Stimulated activated CD4-positive, alpha-beta T cell treated with anti-CD3 and anti-CD28 coated beads, Interleukin-1b, Interleukin-23, amount 100 ng/mL, for 24 hours (primary cell): ENCODE measurements at places on chromosomes 12 and 14.

DNA sequence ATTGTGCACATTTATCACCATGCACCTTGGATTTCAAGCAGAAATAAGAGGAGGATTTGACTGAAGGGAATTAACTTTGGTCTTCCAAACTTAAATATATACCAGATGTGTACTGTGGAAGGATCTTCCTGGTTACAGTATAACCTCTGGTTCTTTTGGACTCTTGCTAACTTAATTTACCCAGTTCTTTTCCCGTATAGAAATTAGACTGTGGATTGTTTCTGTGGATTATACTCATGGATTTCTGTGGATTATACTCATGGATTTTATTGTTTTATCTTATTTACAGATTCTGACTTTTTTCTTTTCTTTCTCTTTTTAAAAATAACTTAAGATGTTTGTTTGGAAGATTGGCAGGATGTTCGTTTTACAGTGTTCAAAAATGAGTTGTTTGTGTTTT lies 215.3 kb downstream of the RAD51B start:
- DNase-seq = no peak

DNA sequence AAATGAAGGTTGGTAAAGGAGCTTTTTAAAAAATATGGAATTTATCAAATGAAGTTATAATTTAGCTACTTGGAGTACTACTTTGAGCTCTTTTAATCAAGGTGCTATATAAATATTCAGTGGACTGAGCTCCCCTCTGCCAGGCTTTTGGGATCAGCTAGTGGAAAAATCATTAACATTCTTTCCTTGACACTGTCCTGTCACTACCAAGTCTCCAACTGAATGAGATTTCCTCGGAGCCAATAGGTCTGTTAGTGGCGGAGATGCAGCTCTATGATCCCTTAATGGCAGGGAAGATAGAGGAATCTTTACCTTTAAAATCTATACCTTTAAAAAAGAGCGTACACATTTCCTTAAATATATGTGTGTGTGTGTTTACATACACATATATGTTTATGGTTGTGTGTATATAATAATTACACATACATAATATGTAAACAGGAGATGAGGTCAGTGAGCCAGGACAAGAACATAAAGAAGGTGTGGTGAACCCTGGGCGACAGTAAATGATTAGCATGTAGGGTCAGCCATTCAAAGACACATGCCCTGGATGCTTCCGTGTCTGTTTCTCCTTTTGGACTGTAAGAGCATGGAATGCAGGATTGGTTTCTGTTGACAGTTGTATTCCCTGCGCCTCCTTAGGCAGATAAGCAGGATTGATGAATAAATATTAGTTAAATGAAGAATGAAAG lies 47.7 kb upstream of the ATP2A2 start:
- DNase-seq = no peak

DNA sequence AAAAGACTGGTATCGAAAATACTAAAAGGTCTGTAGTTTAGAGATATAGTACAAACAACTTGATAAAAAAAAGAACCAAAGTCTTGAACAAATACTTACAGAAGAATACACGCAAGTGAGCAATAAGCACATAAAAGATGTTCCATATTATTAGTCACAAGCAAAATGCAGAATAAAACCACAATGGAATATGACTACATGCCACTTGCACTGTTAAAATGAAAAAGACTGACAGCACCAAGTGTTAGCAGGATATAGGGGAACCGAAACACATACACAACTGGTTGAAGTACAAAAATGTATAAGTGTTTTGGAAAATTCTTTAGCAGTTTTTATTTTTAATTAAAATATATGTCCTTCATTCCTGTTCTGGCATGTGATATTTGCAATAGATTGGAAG lies 3.6 kb downstream of the CLEC2A start:
- no peak for DNase-seq

DNA sequence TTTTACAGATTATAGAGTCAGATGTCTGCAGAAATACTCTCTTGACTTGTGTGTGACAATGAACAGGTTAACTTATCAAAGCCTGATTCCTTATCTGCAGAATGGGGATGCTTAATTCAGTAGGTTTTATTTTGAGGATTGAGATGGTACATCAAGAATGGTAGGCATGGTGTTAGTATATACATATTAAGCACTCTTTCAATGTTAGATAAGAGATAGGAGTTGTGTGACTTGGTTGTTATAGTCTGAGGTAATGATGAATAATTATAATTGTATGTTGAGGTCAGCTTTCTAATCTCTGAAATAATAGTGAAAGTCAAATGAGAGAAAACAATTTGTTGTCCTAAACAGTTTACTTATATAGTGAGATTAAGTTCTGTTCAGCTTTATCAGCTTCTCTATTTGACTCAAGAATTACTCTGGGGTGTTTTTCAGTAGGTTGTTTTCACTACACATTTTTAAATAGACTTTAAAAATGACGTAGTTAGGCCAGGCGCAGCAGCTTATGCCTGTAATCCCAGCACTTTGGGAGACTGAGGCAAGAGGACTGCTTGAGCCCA lies 11.9 kb downstream of the PALS1 start:
- DNase-seq = no peak

DNA sequence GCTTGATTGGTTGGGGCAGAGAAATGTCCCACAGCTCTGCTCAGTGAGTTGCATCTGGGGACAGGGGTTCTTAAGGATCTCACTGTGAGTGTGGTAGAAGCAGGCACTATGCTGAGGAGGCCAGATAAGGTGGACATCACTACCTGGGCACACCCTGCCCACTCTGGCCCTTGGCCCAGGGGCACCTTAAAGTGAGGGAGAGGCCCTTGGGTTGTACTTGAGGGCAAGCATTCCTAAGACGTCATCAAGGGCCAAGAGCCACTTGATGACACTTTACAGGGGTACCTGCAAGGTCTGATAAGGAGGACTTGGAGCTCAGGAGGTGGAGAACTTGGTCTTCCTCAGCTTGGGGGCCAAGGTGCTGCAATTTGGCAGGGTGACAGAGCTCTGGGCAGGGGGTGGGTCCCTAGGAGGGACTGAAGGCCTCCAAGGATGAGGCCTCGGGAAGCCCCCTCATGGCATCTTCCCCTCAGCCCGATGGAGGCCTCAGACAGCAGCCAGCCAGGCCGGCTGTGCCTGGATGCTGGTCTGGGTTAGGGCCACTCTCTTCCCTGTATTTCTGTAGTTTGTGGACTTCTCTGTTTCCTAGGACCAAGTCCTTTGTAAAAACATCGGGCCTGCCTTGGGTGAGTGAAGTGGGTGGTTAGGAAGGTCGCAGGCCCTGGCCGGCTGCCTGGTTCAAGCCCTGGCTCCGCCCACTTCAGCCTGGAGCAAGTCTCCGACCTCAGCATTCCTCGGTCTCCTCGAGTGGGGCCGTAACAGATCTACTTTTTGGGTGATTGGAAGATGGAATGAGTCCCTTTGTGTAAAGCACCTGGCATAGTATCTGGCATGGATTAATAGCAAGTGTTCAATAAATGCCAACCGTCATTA lies 24.8 kb downstream of the GPR68 start:
- DNase-seq = no peak

- peak; percentile 63 for DNase-seq
Measured at GRCh38 chr14:69685218-69685616, 73.8 kb downstream of the SUSD6 start.

DNA sequence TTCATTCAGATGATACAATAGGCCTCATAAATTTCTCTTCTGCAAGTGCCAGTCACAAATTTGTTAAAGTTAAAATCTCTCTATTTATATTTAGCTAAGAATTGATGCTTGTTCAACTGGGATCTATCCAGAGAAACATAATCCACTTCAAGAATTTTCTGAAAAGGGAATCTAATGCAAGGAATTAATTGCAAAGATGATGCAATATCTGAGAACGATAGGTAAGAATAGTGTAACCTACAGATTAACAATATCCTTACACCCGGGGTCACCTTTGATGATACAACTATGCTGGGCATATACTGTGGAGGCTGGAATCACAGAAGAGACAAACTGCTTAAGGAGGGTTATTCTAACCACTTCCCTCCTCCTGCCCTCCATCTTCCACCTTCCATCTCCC lies 295.1 kb downstream of the FOXG1 start:
- DNase-seq = no peak

- no peak for DNase-seq
Measured at GRCh38 chr14:64773046-64773445, 68.8 kb downstream of the PLEKHG3 start.

GRCh38 chr12:60194678-60195077 lies 598.8 kb downstream of the SLC16A7 start:
- DNase-seq = no peak

GRCh38 chr14:62097824-62098223 lies 335.6 kb downstream of the SNAPC1 start:
- DNase-seq = no peak

DNA sequence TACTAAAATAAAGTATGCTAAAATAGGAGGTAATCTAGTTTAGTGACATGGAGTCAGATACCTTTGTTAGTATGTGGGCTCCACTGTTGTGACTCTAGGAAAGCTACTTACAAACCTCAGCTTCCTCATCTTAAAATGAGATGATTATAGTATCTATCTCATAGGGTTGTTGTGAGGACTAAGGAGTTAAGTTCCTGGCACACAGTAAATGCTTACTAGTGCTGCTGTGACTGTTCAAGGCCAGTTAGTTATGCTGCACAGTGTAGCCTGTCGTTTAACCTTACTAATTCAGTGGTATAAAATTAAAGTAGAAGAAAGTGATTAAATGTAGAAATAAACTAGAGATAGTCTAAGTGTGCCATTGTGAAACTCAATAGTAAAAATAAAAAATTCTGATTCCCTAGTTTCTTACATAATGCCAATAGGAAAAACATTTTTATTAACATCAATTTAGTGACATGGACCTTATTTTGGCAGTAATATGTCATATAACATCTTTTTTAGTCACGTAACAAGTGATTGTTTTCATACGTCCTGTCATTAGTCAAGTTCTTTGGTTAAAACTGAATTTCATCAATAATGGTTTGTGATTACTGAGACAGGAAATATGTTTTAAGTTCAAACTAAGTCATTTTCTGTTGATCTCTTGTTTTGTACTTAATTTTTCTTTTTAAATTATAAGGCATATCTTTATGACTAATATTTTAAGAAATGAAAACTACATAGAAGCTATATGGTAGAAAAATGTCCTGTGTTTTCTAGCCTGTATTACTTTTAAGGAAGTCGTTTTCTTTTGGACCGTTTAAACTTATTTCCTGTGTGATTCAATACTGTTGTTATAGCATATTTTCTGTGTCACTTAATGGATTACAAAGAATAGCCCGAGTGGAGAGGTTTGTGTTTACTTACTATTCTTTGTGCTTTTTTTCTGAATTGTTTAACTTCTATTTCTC lies 74.0 kb downstream of the PCNX1 start:
- no peak for DNase-seq

DNA sequence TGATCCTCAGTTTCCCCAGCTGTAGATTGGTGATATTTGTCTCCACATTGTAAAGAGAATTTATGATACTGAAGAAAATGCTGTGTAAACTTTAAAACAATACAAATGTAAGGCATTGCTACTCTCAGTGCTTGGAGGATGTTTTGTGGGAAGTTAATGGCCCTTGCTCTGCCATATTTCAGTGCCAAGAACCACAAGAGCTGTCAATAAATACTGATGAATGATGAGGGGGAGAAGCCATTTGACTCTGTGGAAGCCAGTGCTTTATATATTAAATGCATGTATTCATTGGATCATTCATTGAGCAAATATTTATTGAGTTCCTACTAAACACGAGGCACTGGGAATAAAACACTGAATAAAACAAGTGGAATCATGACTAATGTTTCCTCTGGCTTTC lies 30.8 kb downstream of the CACNA1C start:
- no peak for DNase-seq

DNA sequence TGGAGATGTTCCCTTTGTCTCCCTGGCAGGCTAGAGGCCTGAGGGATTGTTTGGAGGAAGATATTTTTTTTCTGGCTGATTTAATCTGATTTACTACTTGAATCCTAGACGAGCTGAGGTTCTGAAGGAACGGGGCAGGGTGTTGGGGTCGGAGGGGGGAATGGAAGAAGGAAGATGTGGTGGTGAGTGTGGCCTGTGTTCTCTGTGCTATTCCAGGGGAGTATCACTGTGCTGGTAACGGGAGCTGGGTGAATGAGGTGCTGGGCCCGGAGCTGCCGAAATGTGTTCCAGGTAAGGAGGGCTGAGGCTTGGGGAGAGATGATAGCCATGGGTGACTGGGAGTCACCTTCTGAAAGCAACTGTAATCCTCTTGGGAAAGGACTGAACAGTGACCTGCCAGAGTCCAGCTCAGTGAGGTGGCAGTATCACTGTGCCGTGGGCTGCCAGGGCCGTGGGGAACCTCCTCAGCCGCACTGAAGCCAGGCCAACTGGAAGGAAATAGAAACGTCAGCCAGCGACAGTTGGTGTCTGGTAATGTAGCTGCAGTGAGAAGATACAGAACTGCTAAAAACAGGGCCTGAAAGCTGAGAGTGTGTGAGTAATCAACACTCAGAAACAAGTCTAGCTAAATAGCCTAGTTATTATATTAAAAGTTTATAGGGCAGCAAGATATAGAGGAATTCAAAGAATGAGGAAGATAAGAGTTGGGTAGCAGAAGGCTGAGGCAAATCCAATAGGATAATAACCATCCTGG lies 7.9 kb downstream of the C1S start:
- DNase-seq = no peak

GRCh38 chr12:9669534-9669933 lies at the start of gene CLEC2D:
TSS of gene CLEC2D (plus strand) at chr12:9669713. CDS start at chr12:9669735, 22 bp downstream.
- DNase-seq = no peak

DNA sequence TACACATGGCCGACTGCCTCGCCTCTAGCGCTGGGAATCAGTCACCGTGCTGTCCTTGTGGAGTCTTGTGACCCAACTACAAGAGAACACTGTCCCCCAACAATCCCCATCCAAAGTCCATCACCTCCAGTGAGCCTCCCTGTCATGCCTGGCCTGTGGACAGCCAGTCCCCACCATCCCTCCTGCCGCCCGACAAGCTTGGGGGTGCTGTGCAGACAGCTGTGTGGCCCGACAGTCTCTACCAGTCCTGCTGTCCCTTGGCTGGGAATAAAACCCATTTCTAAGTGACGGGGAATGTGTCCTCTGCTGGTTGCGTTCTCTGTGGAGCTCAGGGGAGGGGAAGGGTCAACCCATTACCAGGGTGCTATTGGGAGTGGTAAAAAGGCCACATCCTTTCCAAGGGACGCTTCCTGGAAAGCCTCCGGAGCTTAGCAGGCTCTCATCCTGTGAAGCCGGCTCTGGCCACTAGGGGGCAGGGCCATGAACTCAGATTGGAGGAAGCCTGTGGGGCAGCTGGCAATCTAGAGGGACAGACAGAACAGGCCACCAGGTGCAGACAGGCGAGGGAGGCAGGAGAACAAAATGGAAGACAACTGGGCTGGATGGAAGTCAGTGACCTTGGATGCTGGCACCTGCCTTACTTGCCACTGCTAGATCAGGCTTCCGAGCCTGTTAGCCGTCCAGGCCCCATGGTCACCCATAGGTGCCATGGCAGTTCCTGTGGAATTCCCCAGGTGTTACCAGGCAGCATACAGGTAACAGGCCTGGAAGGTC lies 12.0 kb upstream of the BLTP3B start:
- DNase-seq = peak; percentile 61

DNA sequence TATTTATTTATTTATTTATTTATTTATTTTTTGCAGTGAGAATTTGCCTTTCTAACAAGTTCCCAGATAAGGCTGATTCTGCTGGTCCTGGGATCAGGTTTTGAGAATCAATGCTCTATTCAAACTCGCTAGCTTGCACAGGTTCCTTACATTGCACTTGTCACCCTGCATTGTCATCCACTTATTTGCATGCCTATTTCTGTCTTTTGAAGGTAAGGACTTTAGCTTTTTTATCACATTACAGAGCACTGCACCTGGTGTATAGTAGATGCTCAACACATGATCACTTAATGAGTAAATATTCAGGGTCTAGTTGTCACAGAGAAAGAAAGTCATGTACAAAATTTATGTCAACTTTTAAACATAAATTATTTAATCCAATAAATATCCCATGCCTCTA lies 219.7 kb upstream of the BTG1 start:
- no peak for DNase-seq

GRCh38 chr14:38038986-38039385 lies 168.7 kb upstream of the SSTR1 start:
- DNase-seq = no peak
